ENCODE measurements at places on chromosomes 16 and 17.

DNA sequence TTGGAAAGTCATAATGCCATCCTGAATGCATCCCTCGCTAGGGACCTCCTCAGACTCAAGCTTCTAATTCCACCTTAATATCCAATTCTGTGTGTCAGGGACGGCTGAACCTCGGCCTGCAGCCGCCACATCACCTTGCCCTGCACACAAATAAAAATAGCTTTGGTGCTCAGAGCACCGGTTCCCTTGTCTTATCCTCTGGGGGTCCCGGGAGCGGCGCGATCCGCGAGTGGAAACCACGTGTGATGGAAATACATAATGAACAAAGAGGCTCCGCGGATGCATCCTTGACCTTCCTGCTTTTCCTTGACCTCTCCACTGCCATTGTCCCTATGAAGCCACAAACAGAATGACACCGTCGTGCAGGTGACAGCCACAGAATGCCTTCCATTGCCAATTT is 143.4 kb downstream of the ZNF423 start:
- H3K27me3 ChIP-seq = no peaks in the 10 kb centered on the region
- H3K4me3 ChIP-seq = no peak overlapping the region
- no peaks in the 10 kb centered on the region for H3K4me1 ChIP-seq
- no peak overlapping the region for H3K27ac ChIP-seq
- no peaks in the 10 kb centered on the region for H3K36me3 ChIP-seq

DNA sequence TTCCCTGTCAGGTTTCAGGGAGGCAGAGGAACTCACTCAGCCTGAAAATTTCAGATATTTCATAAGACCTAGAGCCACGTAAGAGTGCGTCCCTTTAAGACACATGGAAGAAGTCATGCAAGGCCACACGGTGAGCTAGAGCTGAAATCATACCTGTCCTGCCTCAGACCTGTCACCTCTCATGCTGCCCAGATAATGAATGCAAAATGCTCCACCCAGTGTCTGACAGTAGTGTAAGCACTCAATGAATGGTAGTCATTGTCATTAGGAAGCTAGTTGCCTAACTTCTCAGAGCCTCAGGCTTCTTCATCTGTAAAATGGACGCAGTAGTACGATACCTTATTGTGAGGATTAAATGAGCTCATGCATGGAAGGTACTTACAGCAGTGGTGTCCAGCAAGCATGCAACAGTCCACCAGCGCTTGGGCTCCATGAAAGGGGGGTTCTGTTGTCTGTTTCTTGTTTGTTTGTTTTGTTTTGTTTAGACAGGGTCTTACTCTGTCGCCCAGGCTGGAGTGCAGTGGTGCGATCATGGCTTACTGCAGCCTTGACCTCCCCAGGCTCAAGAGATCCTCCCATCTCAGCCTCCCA is 60.7 kb downstream of the WSB1 start:
- no peaks in the 10 kb centered on the region for H3K27me3 ChIP-seq
- no peak for DNase-seq
- peaks cover 15% of the 10 kb centered on the region for H3K4me1 ChIP-seq
- no peak overlapping the region for H3K27ac ChIP-seq
- no peak overlapping the region for H3K4me3 ChIP-seq
- no peaks in the 10 kb centered on the region for H3K36me3 ChIP-seq

- H3K36me3 ChIP-seq = no peaks in the 10 kb centered on the region
- no peak overlapping the region for H3K4me3 ChIP-seq
- DNase-seq = no peak
- H3K4me1 ChIP-seq = no peaks in the 10 kb centered on the region
- H3K27me3 ChIP-seq = no peaks in the 10 kb centered on the region
Measured at GRCh38 chr16:14003074-14003570, 68.0 kb upstream of the MRTFB start.

DNA sequence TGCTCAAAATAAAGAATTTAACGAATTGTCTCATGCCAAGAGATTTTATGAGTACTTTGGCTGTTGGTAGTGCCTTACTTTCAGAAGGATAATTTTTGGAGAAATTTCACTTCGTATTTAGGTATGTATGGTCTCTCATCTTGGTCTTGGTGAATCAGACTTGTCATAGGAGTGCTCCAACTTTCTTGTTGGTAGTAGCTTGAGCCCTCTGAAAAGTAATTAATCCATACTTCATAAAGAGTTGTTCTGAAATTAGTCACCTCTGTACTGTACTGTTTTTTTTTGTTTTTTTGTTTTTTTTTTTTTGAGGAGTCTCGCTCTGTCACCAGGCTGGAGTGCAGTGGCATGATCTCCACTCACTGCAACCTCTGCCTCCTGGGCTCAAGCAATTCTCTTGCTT is 11.6 kb downstream of the ZNRF1 start:
- peaks cover 9% of the 10 kb centered on the region for H3K4me1 ChIP-seq
- no peaks in the 10 kb centered on the region for H3K27me3 ChIP-seq
- no peaks in the 10 kb centered on the region for H3K36me3 ChIP-seq
- H3K27ac ChIP-seq = no peak overlapping the region
- no peak for DNase-seq
- no peak overlapping the region for H3K4me3 ChIP-seq

DNA sequence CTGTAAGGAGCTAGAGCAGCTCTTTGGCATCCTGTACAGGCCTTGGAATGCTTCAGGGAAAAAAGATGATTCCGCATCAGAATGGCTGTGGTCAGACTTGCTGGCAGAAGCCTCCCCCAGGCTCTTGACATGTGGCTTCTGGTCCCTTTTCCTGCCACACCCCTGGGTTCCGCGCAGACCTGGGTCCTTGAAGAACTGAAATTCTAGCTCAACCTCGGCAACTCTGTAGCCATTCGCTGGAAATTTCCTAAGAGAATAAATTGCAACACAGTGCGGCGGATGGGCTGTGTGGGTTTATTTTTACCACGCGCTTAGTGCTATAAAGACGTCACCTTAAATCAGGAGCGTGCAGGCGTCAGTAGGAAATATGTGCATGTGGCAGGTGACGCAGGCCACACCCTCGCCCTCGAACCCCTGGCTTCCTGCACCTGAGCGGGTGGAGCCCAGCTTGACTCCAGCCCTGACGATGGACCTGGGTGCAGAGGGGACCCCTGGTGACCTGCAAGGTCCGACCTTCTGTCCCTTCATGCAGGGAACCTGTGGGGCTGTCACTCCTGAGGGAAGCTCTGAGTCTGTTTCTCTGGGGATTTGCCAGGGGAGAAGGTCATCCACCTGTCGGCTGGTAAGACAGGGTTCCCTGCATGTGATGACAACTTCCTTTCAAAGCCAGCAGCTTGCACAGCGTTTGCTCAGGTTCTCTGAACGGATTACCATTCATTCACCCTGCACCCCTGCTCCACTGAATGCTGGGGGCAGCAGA is 46.3 kb downstream of the METRNL start:
- H3K27me3 ChIP-seq = no peaks in the 10 kb centered on the region
- H3K36me3 ChIP-seq = no peaks in the 10 kb centered on the region
- DNase-seq = no peak
- H3K27ac ChIP-seq = no peak overlapping the region
- H3K4me1 ChIP-seq = peaks cover 7% of the 10 kb centered on the region

DNA sequence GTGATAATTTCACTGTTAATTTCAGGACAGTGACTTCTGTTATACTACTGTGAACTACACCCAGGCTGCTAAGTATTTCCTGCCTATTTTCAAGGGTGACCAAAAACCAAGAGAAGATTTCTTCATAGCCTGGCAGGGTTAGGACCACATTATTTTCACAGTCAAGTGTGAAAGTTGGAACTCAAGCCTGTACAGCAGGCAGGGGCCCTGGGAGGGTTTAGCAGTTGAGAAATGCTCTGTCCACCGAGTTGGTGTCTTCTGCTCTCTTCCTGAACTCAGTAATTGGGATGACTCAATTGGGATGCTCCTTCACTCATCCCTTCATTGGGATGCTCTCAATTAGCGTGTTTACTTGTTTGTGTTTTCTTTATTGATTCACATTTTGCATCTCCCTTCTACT is 347.3 kb upstream of the CDH11 start:
- H3K4me3 ChIP-seq = no peak overlapping the region
- no peaks in the 10 kb centered on the region for H3K36me3 ChIP-seq
- H3K4me1 ChIP-seq = no peaks in the 10 kb centered on the region
- H3K27me3 ChIP-seq = no peaks in the 10 kb centered on the region

- H3K27ac ChIP-seq = no peak overlapping the region
- H3K4me1 ChIP-seq = no peaks in the 10 kb centered on the region
- no peak overlapping the region for H3K4me3 ChIP-seq
- no peak for DNase-seq
- no peaks in the 10 kb centered on the region for H3K27me3 ChIP-seq
- no peaks in the 10 kb centered on the region for H3K36me3 ChIP-seq
Measured at GRCh38 chr16:87288753-87289362, 28.3 kb downstream of the C16orf95 start.

All from effector memory CD4-positive, alpha-beta T cell (primary cell).